ENCODE measurements at places on chromosomes 5 and 9.
A peak's percentile ranks its signal among the peaks of the same experiment; 100 is the strongest.

DNA sequence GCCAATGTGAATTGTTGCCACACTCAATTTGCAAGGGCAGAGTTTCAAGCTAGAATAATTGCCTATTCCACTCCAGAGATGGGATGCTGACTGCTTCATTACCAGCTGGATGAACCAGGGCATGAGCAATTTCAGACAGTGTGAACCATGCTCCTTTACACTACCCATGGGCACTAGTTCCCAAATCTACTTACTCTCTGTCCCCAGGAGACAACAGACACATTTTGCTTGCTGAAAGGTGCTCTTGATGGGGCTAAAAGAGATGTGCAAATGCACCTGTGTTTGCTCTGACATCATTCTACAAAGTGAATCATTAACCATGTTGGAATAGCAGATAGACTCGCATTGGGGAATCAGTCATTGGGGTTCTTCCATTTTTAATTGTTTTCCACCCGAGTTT lies 522.3 kb upstream of the NUDT12 start:
- DNase-seq, result no peak

DNA sequence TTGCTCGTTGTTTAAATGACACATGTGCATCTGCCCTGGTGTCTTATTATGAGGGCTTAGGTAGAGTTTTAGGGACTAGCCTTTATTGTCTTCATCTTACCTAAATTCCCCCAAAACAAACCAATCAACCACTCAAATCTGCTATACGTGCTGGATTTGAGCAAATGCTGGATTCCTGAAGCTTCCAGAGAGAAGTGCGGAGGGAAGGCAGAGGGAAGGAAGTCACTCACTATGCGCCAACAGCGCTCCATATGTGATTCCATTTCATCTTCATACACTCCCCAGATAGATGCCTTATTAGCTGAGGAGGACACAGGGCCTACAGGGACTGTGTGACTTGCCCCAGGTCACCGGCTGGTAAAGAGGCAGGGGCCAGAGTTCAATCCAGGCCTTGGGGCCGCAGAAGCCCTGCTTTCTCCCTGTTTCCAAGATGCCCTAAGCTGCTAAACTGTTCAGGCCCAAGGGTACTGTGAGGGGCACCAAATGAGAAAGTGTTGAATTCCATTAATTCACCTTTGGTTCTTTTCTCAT lies 63.5 kb downstream of the OTULIN start:
- no peak for DNase-seq

- DNase-seq, result no peak
Observed at GRCh38 chr9:36781533-36781932, 208.8 kb downstream of the MELK start.

DNA sequence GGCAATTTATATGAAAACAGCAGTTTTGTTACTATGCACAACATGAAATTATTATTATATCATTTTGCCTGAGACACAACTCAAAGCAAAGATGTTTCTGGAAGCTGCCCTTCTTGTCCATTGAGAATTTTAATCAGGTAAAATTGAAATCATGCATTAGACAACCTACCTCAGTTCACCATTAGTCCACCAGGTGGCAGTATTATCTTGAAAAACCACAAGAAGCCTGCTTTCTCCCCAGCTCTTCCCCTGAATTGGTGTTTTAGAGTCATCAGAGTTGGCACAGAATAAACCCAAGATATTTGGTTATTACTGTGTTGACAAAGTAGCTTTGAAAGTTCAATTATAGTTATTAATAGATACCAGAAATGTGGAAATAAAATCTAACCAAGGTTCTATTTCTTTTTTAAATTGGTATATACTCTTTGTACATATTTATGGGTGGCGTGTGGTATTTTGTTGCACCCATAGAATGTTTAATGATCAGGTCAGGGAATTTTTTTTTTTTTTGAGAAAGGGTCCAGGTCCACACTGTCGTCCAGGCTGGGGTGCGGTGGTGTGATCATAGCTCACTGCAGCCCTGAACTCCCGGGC lies 25.7 kb downstream of the UTP15 start:
- no peak for DNase-seq

GRCh38 chr5:95440825-95441224 lies 49.7 kb downstream of the FAM81B start:
- DNase-seq, result no peak

- DNase-seq, result no peak
Observed at GRCh38 chr5:13591621-13592020, 352.9 kb downstream of the DNAH5 start.

DNA sequence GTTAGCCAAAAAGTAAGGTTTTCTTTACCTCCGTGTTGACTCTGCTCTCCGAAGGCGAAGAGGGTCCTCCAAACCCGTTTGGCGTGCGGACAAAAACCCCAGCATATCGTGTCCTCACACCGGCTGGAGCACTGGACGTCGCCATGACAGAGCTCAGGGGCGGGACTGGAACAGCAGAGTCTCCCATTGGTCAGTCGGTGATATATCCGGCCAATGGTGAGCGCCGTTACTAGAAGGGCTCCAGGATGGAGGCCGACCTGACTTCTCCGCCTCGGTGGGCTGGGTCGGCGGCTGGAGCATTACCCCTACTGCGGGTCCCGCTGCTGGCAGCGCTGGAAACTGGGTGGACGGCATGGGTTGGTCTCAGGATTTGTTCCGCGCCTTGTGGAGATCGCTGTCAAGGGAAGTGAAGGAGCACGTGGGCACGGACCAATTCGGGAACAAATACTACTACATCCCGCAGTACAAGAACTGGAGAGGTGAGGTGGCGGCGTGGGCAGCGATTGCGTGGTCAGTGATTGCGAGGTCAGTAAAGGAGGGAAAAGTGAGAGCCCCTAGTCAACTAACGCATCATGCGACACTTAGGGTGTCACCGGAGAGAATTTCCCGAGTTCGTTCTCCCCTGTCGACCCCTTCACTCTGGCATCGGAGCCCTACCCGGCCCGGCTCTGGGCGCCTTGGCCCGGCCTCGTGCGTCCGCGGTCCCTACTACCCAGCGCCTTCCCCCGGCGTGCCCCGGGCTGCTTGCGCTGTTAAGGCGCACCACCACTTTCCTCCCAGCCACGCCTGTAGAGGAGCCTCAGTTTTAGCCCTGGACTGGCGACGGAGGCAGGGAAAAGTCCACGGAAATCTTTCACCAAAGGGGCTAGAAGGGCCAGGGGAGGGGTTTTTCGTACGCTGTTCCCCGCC lies at the start of the genes ERCC8 and NDUFAF2:
TSS of gene ERCC8 (minus strand) at position 167 of the 909 bp plus-strand sequence. CDS start at position 105, 62 bp downstream.
TSS of gene NDUFAF2 (plus strand) at position 302 of the 909 bp plus-strand sequence. CDS start at position 353, 51 bp downstream.
- DNase-seq, result peak; percentile 69

DNA sequence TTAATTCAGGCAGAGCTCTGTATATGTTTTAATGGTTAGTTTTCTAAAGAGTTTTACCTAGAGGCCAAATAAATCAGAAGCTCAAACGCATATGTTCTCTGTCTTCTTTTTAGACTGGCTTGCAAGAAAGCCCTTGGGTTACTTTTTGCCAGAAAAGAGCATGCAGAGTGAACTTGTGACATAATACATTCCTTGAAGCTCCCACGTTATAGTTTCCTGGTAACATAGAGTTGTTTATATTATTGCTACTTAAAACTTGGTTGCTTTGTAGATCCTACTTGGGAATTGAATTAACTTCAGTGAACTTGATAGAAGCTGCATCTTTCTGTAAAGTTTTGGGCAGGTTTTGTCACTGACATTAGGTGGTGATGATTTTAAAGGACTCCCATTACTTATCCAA lies 102.9 kb downstream of the C9orf152 start:
- no peak for DNase-seq

DNA sequence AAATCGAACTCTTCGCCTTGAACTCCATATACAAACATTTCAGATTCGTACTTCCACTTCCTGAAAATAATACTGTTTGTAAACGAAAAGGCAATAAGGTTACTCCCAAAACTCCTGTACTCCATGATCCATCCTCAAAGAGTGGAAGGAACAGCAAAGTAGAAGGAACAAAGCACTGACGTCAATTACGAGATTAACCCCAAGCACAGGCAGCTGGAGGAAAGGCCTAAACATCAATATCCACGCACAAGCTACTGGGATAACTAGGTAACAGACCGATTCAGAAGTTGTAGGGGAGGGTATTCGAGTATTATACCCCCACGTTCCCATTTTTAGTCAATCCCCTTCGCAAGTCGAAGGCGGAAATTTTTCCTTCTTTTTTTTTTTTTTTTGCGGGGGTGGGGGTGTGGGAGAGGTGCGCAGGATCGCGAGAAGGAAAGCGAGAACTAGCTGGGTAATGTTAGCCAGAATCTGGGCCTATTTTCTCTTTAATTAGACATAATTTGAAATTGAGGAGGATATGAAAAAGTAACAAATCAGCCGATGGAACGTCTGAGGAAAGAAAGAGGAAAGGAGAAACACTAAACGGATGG lies 909 bp downstream of the AFF4 start:
- no peak for DNase-seq

DNA sequence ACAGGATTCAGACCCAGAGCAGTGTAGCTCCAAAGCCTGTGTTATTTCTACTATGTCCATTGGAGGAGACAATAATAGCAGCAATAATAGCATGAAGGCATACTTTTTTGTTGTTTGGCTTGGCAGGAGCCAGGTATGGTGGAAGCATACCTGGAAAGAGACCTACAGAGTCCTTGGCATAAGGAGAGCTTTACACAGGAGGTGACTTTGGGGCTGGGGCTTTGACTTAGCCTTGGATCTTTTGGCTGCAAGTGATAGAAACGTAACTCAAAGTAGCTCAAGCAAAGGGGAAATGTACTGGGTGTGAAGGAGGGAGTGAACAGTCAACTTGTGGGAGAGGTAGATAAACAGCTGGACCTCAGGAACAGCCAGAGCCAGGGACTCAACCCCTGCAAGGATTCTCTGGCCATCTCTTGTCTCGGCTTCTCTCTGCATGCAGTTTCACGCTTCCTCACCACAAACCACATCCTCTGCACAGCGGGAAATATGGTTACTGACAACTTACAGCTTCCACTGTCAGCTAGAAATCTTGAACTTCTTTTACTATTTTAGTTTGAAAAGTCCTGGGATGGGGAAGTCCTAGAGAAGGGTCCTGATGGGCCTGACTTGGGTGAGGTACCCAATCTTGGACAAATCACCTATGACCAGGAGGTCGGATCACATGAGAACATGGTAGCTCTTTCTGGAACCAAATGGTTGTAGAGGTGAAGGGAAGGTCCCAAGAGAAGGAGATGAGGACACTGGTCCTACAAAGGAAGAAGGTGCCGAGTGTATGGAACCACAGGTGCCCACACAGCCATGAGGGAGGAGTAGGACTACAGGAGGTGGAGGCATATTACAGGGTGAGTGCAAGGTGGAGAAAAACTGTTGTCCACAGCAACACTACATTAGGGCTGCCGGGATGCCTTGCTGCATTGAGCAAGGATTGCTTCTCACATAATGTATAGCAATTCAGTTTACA lies 47.0 kb upstream of the TGFBR1 start:
- DNase-seq, result peak; percentile 44

- no peak for DNase-seq
Observed at GRCh38 chr5:168126606-168127005, 164.8 kb upstream of the WWC1 start.

GRCh38 chr5:130061746-130062145 lies 157.5 kb downstream of the CHSY3 start:
- DNase-seq, result no peak

DNA sequence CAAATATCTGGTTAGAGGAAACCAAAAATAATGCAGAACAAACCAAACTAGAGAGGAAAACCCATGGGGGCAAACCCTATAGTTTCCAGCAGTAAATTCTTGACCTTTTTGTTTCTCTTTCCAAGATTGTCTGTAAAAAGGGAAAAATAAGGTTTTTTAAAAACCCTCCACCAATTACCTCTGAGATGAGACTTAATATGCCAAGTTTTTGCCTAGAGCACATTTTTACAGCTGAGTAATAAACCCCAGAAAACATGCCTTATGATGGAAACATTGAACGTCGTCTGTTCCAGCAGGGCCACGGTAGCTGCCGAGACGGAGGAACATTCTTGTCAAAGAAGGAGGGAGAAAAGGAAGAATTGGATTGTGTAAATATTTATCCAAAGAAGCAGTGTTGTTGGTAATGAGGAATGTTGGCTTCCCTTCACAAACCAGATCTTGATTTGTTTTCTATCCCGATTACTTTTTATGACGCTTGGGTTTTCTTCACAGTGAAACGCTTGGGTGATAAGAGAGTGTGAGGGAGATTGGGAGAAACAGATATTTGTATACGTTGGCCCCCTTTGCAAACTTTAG lies 17.3 kb upstream of the MSX2 start:
- DNase-seq, result no peak

- no peak for DNase-seq
Observed at GRCh38 chr9:76311537-76311936, 82.7 kb downstream of the RFK start.

GRCh38 chr5:85910335-85910734 lies 707.4 kb upstream of the COX7C start:
- no peak for DNase-seq

DNA sequence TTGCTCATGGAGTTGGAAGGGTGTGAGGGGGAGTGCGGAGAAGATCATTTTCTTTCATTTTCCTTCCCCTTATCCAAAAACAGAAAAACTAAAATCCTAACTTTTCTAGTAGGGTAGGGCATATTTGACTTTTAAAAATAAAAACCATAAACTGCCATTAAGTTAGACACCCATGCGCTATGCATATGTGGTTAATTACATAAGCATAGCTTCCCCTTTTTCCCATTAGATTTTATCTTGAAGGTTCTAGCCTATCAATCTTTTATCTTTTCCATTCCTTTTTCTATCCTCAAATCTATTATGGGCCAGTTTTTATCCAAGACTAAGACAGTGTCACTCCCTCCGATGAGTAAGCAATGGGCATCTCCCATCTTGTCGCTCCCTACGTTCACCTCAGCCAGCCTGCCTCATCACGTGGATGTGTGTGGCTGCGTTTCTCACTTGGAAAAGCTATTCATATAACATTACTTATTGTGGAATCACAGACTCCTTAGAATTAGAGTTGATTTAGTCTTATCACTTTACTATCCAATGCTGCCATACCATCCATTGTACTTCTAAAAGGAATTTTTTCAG lies 49.2 kb downstream of the PCSK5 start:
- no peak for DNase-seq

- no peak for DNase-seq
Observed at GRCh38 chr9:108565651-108566378, 290.0 kb downstream of the ACTL7B start.

- no peak for DNase-seq
Observed at GRCh38 chr9:111114486-111114885, 76.2 kb upstream of the LPAR1 start.

DNA sequence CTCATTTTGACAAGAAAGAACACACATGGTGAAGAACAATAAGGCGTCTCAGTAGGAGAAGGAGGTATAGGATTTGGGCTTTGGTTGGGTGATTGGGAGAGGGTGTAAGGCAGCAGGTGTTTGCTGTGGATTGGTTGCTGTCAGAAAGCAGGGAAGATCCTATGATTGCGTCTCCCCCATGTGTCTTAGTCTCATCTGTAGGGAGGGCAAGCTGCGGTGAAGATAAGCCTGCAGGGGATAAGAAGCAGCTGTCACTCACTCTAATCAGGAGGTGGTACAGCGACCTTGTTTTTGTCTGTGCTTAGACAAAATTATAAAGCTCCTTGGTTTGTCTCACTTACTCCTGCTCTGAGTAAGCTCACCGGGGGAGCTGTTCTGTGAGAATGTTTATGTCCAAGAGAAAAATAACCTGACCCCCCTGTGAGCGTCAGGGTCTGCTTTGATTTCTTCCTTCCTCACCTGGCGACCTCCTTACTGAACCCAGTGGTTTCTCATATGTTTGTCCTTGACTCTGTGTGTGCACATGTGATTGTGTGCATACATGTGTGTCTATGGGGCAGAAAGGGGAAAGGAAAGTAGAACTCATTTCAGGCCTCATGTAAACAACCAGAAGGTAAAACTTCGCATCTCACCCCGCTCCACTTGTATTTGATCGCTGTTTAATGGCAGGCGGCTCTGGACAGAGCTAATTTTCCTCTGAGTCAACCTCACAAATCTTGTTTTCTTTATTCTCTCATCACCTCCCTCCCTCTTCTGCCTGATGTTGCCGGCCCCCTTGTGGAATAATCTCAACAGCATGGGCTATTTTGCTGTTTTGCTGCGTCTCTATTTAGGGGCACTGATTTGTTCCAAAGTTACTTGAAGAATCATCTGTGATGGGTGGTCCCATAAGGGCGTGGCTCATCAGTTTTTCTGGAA lies 105.6 kb downstream of the TENT4A start:
- DNase-seq, result no peak
